ENCODE measurements at places on chromosomes 4 and X. TPM values are rescaled to one million over a fixed set of nuclear protein-coding genes. Genes with fewer than 3 reads are reported as not detected.

- DNase-seq = no peak
These were observed 1194.6 kb downstream of the ADGRL3 start for GRCh38 chr4:62394766-62395165.

DNA sequence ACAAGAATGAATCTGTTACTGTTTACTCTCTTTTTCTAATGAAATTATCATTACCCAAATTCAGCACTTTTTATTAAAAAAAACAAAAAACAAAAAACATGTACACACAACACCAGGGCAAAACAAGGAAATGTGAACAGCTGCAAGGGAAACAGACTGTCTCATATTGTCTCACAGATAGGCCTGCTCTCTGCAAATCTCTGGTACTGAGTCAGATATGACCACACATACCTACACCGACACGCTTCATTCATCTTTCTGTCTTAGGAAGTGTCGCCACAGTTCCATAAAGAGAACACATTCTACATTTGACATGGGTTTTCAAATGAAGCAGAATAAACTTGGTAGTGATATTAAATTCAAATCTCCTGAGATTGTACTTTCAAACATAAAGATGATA lies 92.2 kb upstream of the GPR34 start:
- DNase-seq = no peak

GRCh38 chr4:55311792-55312488 lies 34.1 kb upstream of the SRD5A3 start:
- DNase-seq = no peak

DNA sequence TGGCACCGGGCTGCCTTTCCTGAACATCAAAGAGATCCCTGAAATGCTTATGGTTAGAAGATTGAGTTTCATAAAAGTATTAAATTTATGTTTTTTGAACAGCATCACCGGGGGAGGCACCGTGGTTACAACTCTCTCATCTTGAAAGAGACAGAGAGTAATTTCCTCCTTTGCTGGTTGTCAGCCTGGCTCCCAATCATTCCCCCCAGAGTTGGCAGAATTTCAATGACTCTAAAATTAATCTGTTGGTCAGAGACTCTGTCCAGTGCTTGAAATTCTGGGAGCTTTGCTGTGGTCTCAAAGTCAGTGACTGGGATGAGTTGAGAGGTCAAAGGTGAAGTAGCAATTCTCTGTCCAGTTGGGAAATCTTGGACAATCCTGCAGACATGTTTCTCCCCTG lies 135.9 kb downstream of the RAB28 start:
- no peak for DNase-seq

- DNase-seq = no peak
These were observed 12.3 kb upstream of the CLTRN start for GRCh38 chrX:15676886-15677285.

DNA sequence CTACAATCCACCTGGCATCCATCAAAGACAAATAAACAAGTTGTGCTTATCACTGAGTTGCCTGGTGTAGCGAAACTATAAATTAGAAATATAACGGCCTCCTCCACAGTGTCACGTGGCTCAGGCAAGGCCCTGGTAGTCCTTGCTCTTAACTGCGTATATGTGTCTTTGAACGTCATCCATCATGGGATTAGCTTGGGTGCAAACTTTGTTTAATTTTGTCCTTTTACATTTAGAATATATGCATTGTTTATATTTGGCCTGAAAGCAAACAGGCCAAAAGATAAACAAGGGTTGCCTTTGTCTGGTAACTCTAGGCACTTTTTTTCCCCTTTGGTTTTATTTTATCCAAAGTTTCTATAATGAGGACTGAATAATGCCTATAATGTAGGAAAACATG lies 184.9 kb downstream of the KIT start:
- no peak for DNase-seq

The DMP1 gene
- total RNA-seq = 0.11 TPM

The TLR6 gene
- total RNA-seq = 0.11 TPM

The S100P gene
- total RNA-seq = not detected

The TMEM156 gene
- total RNA-seq = not detected

The RHOH gene
- total RNA-seq = 7.4 TPM

The TMEM35A gene
- 3.9 TPM for total RNA-seq

The NMU gene
- total RNA-seq = 43.5 TPM

The GYG2 gene
- total RNA-seq = 52.8 TPM

The PRDM5 gene
- total RNA-seq = 31.3 TPM

The TLR7 gene
- total RNA-seq = not detected

The SSX4B gene
- not detected for total RNA-seq
